ENCODE measurements at places on chromosomes 1 and 21. TPM values are rescaled to one million over a fixed set of nuclear protein-coding genes. Genes with fewer than 3 reads are reported as not detected.

DNA sequence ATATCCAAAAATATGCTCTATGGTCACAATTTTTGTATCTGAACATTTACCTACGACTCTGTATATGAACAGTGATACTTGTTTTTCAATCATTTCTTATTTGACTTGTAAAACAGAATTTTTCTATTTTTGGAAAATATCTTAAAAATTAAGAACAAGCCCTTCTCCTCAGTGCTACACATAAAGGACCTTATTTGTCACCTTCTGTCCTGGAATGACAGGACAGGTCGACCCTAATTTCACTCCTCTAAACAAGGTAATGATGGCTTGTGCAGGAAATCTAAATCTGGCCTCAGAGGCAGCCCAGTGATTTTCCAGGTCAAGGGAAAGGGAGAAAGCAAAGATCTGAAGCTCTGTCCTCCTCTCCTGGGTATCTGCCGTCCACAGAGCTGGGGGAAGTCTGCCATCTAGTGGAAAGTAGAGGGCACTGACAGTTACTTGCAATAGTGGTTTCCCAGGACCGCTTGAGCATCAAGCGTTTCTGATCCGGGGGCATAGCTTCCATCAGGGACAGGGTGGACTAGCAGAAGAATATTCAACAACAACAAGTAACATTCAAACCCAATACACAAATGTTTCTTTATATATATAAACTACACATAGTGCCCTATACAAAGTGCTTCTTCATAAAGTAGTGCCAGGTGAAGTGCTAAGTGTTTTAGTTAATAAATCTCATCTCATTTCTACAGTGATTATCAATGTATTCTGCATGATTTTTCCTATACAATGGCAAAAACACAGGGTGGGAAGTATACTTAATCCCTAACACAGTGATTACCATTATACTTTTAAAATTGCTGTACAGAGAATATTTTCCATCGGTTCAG, 74.6 kb downstream of the SLC25A24 start:
- DNase-seq, result peak; percentile 74

DNA sequence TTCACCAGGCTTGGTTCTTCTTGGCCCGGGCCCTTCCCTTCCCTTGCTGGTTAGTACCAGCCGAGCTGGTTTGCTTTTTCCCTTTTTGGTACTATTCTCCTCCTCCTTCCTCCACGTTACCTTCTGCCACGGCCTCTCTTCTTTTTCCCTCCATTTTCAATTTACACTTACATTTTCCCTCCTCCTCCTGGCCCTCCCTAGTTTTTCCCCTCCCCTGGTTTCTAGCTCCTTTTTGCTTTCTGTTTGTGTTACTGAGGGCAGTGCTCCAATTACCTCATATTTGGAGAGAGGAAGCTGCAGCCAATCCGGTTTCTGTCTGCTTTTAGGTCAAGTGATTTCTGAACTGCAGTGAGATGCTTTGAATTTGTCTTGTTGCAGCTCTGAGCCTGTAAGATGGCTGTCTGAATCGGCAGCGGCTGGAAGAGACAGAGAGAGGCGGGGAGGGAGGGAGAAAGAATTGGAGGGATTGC, 63.7 kb downstream of the MACF1 start:
- DNase-seq, result peak; percentile 24

GRCh38 chr1:10665226-10665625, 131.2 kb downstream of the CASZ1 start:
- DNase-seq, result no peak

Gene TCHHL1
- total RNA-seq, result not detected

DNA sequence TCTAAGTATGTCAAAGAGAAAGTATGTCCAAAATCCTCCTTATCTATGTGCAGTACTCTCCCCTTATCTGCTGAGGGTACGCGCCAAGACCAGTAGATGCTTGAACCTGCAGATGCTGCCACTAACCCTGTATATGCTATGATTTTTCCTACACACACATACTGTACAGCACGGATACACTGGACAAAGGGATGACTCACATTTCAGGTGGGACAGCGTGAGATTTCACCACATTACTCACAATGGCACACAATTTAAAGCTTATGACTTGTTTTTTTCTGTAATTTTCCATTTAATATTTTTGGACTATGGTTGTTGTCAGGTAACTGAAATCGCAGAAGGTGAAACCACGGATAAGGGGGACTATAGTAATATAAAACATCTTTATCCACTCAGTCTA, 4.1 kb downstream of the ORC1 start:
- DNase-seq, result no peak

- DNase-seq, result no peak
These were observed 195.0 kb upstream of the EDN2 start for GRCh38 chr1:41679531-41679930.

- no peak for DNase-seq
These were observed 56.9 kb downstream of the EIF2B3 start for GRCh38 chr1:44929531-44929930.

- no peak for DNase-seq
These were observed 7.1 kb downstream of the MYBPHL start for GRCh38 chr1:109299558-109300343.

DNA sequence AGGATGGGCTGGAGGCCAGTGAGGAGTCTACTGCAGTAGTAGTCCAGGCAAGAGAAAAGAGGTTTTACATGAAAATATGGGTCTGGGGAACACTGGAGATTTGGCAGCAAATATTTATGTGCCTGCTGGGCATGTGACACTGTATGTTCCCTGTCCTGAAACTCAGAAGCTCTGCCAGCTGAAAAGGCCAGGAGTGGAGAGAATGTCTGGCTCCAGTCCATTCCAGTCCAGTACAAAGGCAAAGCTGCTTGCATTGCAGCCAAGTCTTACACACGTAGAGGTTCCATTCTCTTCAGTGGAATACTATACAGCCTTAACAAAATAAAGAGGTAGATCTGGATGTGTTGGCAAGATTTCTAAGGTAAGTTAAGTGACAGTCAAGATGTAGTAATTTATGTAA, 7.5 kb upstream of the YBX1 start:
- DNase-seq, result no peak

DNA sequence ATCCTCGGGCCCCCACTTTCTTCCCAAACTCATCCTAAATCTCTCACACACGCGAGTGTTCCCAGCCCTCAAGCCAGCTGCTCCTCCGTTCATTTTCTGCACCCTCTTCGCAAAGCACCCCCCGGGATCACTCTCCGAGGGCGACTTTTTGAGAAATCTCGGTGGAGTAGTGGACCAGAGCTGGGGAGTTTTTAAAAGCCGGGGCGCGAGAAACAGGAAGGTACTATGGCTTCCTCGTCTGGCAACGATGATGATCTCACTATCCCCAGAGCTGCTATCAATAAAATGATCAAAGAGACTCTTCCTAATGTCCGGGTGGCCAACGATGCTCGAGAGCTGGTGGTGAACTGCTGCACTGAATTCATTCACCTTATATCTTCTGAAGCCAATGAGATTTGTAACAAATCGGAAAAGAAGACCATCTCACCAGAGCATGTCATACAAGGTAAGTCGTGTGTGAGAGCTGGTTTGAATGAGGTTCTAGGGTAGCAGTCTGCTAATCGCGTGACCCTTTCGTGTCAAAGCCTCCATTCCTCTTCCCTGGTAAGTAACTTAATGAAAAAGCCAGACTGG, 800 bp downstream of the DR1 start:
- peak; percentile 58 for DNase-seq

- DNase-seq, result peak; percentile 10
These were observed 801 bp upstream of the GORAB start for GRCh38 chr1:170530972-170531757.

- no peak for DNase-seq
These were observed 15.9 kb downstream of the RGS5 start for GRCh38 chr1:163186862-163187261.

DNA sequence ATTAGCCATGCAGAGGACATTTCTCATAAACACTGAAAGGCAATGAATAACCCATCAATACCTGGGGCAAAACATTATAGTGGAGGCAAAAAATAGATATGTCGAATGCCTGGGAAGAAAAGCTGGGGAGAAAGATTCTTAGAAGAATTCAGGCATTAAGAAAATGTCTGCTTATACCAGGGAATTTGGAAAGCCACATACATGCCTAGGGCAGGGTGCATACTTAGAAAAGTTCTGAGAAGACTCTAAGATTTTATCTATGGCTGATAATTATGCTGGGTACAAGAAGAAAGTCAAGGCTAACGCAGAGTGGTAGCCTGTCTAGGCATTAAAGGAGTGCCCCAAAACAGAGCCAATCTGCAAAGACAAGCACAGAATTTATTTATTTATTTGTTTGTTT, 18.4 kb downstream of the SLAMF6 start:
- no peak for DNase-seq

GRCh38 chr1:214658785-214659184, 55.8 kb downstream of the CENPF start:
- no peak for DNase-seq

Gene GBP7
- total RNA-seq, result 0.11 TPM

Gene C4BPA
- not detected for total RNA-seq

Gene LCE1D
- not detected for total RNA-seq

DNA sequence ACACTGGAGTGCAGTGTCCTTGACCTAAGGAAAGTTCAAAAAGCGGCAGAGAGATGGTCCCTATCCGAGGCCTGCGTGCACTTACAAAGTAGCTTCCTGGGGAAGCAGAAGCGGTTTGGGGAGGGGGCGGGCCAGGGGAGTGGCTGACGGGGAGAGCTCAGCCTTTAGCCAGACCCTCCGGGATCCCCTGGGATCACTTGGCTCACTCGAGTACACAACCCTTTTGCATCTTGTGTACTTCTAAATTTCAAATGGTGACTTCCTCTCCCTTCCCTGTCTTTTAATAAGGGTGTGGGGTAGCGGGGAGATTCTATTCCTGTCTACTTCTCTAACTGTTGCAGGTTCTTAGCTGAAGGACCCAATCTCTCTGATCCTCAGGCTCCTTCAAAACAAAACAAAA, 18.1 kb upstream of the SNX27 start:
- DNase-seq, result no peak

DNA sequence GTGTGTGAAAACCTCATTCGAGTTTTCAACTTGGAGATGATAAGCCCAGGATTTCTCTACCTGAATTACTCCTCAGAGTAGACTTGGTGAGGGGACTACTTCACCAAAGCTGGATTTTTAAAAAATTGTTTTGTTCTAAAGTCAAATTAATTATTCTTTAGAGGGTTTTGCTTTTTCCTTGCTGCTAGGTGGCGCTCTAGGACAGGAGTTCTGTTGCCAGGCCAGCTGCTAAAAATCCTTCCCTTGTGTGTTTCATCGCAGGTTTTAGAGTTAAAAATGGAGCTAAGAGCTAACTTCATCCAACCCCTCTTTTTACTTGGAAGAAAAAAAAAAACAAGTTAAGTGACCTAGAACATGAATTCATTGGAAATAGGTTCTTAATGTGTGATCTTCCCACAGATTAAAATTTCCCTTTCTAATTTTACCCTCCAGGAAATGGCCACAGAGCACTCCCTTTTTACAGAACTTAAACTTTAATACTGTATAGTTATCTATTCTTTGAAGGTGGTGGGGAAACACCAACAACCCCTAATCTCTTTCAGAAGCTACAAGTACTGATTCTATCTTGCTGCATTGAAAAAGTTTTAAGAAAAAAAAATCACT, 36.7 kb upstream of the FAM163A start:
- DNase-seq, result peak; percentile 68

DNA sequence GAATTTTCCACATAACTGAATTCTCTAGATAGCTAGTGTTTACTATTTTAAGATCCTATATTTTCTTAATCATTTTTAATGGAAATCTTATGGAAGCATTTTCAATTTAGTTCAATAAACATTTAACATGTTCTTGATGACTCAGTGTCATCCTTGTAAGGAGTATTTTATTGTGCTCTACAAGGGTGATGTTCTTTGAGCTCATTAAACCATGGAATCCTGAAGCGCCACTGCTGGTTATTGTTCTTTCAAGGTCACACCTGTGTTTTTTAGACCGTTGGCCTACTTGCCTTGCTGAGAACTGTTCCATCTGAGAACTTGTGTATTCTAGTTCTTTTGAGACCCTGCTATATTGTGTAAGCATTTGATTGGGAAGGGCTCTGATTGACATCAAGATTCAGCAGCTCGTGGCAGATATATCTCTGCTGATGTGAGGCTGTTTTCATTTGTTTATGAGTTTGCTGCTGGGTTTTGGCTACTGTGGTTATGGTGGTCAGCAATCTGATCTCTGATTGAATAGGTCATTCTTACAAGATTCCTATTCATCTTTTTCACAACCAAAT, 132.0 kb downstream of the GIPC2 start:
- no peak for DNase-seq

DNA sequence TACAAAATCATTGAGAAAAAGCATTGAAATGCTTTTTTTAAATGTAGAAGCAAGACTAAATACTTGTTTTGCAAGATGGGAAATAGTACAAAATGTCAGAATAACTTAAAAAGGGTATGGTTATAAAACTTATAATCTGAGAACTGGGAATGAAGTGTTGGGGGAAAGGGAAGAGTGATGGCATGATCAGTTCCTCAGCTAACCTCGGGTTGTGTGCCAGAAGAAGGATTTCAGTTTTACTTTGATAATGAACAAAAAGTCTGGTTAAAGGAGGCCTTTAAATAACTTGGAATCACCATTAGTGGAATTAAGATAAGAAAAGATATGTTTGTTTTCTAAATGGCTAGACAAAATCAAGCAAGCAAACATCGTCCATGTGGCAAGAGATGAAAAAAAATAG, 20.7 kb downstream of the NEK7 start:
- no peak for DNase-seq

- DNase-seq, result no peak
These were observed 10.6 kb downstream of the FAF1 start for GRCh38 chr1:50949286-50949982.

Gene IL6R
- total RNA-seq, result 2.2 TPM

Gene DDAH1
- total RNA-seq, result 0.09 TPM
